Muscle of arm (tissue), 14 donors: ENCODE measurements at places on chromosomes 4 and X.
A peak's percentile ranks its signal among the peaks of the same experiment; 100 is the strongest.

GRCh38 chr4:115972967-115973366, 859.5 kb upstream of the NDST4 start:
- DNase-seq = no peak

GRCh38 chr4:8862800-8863685, 8.6 kb downstream of the HMX1 start:
- no peak for DNase-seq

DNA sequence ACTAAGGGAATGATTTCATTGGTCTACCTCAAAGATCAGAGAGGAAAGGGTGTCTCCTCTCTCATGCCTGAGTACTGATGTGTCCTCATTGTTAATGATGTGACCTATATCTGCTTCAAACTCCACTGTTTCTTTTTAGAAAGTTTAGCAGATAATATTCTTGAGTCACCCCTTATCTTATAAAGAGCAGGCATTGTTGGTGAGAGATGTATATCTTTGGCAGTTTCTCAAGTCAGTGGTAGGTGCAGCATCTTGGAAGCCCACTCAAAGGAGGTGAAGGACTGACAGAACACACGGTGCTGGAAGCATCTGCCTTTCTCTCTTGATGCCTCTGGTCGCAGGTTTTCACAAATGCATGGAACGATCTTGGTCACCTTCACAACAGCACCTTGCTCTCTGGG, 71.2 kb downstream of the ZNF518B start:
- DNase-seq = no peak

GRCh38 chr4:154073107-154073822, 284.4 kb upstream of the SFRP2 start:
- DNase-seq = no peak

DNA sequence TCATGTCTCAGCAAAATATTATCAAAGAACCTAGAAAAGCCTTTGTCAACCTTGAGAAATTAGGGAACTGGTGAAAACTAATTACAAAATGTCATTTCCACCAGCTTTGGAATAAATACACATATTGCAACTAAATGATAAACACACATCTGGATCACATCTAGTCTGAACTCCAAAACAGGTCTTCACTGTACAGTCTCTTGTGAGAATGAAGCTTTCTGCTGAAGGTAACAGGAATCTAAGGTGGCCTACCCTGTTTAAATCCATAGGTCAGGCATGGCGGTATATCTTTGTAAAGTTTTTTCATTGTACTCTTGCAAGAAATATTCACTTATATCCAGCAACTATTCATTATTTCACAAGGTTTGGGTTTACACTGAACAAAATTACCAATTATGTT, 1.7 kb downstream of the SH3D19 start:
- no peak for DNase-seq

GRCh38 chr4:51909236-51909703, 66.3 kb downstream of the DCUN1D4 start:
- no peak for DNase-seq

DNA sequence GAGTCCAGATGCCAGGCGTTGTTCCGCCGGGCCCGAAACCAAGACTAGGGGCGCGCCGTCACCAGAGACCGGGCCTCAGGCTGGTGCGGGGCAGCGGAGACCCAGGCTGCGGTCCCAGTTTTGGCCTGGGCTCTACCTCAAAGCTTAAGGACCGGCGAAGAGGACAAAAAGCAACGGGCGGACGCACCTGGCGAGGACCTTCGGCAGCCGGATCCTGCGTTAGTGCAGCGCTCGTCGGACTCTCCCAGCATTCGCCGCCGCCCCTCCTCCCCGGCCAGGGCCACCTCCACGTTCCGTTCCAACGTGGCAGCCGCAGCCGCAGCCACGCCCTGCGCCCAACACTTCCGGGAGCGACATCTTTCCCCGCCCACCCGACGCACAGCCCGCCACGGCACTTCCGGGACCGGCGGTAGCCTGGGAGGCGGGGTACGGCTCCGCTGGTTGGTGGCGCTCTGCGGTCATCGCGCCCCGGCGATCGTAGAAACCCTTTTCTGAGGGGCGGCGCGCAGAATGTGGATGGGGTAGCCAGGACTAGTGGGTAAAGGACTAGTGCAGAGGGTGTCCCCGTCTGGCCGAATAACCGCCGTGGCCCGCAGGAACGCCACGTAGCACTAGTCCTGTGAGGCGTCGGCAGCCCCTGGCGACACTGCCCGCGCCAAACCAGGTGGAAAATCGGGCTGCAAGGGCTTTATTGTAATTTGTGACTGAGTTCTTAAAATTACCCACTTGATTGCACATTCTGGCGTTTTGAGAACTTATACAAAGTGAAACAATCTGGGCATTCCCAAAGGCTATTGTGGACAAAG, at the start of gene SEC31A:
Gene SEC31A (minus strand): TSS at position 253 of the 806 bp plus-strand sequence. CDS start 9,217 bp downstream, outside the sequence.
- DNase-seq = peak; percentile 96
